ENCODE measurements at places on chromosomes 4 and X.

GRCh38 chr4:73404042-73404441, at the start of gene ALB:
ALB (plus strand) TSS chr4:73404287; CDS start chr4:73404328, 41 bp downstream.
- no peak for DNase-seq

DNA sequence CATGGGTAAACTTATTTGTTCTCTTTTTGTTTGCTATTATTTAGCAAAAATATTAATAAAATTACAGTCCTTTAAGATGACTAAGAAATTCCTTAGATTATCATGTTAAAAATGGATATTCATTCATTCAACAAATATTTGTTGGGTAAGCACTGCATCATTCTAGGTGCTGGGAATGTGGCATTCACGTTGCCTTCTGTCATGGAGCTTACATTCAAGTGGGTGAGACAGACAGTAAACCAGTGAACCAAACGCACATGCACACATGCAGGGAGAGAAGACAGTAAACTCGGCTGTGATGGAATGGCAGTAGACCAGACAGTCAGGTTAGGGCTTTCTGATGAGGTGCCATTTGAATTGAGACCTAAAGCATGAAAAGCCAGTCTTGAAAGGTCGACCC, 91.8 kb downstream of the STOX2 start:
- no peak for DNase-seq

GRCh38 chr4:65911720-65912119, 241.4 kb upstream of the EPHA5 start:
- no peak for DNase-seq

GRCh38 chr4:38491854-38492478, 172.0 kb upstream of the KLF3 start:
- no peak for DNase-seq

DNA sequence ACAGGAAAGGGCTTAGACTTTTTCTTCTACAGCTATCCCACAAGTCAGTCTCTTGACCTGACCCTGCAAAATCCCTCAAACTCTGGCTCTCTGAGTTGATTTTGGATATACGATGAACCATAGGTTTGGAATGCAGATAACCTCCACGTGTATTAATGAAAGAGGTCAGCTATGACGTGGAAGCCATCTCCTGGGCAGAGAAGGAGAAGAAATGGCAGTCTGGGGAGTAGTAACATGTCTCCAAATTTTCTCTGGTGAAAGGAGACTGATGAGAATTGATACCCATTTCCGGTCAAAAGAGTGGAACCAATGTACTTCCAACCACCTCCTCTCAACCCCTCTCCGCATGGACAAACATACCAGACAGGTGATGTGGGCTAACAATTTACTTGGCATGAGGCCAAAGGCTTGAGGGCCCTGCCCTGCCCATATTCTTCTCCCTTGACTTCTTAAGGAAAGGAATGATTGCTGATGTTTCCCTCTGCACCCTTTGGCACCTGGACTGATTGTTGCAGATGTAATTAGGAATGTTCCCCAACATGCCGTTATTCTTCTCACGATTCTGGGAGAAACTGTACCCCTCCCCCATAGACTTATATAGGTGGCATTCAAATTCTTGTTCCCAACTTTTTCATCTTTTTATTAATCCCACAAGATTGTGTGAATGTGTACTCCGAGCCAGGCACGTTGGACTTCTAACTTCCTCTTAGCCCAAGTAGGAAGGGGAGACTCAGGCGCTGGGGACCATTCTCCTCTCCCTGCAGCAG, 580 bp upstream of the PLS3 start:
- DNase-seq = no peak

DNA sequence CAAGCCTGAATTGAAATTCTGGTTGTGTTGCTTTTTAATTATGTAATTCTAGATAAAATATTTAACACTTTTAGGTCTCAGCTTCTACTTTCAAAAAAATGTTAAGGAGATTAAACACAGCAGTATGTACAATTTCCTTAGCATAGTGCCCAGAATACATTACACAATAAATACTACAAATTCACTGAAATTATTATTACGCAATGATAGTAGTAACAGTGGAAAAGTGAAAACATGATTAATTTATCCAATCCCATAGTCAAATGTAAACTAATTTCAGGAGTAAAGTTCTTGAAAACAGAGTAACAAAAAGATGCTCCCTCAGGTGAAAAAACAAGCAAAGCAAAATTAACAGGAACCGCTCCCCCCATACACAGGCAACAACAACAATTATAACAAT, 1915.4 kb downstream of the STIM2 start:
- DNase-seq = no peak

- no peak for DNase-seq
Observed at GRCh38 chr4:92120810-92121498, 182.8 kb upstream of the GRID2 start.

- DNase-seq = no peak
Observed at GRCh38 chr4:24781999-24782745, 13.2 kb upstream of the SOD3 start.

DNA sequence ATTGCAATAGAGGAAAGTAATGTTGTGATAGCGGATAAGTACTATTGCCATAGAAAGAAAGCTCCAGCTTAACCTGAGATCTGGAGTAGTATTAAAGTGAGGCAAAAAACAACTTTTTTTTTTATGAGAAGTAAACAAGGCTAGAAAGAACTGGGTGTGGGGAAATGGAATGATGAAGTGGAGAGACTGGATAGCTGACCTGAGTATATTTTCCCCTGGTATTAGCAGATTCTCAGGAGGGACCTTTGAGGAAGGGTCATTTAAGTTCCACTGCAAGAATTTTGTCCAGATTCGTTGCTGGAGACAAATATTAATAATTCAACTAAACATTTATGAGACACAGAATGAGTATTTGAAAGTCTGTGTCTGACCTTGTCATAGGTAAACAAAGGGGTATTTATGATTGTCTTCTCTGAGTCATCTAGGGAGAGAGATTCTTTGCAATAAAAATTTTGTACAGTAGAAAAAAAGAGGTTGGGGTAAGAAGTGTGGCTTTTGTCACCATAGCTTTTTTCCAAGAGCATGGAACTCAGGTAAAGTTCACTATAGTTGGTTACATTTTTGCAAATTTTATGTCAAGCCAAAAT, 2095.9 kb downstream of the ARAP2 start:
- no peak for DNase-seq

DNA sequence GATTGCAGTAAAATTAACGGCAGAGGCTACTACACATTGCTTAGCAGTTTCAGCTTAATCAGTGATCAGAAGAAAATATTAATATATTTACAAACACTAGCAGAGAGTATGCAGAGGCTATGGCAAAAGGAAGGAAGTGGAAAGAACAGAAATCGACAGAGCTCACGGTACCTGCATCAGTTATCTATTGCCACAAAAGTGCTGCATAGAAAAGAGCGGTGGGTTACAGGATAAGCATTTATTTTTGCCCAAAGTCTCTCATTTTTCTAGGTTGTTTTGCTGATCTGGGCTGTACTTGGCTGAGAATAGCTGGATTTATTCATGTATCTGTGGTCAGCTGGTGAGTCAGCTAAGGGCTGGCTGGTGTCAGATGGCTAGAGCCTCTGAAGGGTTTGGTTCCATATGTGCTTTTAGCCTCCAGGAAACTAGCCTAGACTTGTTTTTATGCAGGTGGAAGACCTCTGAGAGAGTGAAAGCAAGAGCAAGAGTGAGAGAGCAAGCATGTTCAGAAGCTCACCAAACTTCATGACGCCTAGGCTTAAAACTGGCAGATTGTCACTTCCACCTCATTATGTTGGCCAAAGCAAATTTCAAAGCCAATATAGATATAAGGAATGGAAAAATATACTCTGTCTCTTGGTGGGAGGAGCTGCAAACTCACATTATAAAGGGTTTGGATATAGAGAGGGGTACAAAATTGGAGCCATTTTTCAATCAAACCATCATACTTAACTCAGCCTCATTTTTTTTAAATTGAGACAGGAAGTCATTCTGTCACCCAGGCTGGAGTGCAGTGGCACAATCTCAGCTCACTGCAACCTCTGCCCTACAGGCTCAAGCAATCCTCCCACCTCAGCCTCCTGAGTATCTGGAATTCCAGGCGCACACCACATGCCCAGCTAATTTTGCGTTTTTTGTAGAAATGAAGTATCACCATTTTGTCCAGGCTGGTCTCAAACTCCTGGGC, 153.2 kb upstream of the RPL34 start:
- DNase-seq = no peak

DNA sequence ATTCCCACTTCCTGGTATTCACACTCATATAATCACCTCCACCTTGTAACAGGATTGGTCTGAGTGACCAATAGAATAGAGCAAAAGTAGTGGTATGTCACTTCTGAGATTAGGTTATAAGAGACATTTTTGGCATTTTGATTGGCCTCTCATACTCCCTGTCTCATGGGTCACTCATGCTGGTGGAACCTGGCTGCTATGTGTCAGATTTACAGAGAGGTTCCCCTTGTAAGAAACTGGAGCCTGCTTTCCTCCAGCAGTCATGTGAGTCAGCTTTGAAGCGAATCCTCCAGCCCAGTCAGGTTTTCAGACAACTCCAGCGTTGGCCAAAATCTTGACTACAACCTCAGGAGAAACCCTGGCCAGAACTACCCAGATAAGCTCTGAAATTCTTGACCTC, 2.6 kb upstream of the OTUD4 start:
- no peak for DNase-seq

DNA sequence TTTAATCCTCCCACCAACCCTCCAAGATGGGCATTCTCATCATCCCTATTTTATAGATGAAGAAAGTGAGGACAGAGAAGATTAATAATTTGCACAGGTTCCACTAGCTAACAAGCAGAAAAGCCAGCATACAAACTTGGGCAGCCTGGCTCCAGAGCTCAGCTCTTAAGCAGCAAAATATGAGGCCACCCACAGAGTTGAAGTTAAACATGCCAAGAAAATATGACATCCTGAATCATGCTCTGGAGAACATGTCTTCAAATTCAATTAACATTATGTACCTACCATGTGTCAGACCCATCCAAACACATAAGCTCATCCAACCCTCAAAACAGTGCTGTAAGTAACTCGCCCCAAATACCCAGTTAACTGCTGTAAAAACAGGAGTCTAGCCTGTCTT, 33.9 kb downstream of the USP46 start:
- no peak for DNase-seq

DNA sequence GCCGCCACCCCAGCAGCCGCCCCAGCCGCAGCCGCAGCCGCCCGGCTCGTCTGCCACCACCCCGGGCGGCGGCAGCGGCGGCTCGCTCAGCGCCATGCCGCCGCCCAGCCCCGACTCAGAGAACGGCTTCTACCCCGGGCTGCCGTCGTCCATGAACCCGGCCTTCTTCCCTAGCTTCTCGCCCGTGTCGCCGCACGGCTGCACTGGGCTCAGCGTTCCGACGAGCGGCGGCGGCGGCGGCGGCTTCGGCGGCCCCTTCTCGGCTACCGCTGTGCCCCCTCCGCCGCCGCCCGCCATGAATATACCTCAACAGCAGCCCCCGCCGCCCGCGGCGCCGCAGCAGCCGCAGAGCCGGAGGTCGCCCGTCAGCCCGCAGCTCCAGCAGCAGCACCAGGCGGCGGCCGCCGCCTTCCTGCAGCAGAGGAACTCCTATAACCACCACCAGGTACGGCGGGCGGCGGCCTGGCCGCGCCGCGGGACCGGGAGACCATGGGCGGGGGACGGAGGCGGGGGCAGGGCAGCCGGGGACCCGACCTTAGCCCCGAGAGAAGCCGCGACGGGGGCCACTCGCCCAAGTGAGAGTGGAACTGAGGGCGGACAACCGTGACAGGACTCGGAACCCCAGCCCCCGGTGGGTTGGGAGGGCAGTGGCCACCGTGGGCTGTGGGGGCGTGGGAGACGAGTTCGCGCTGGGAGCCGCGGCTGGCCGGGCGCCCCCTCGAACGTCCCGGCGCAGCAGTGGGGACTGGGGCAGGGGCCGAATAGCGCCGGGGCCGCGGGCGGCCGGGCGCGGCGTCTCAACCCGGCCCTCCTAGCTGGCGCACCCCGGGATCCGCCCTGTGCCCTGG, 1.8 kb downstream of the CPEB2 start:
- no peak for DNase-seq

GRCh38 chrX:40282946-40283660, 185.3 kb upstream of the BCOR start:
- DNase-seq = no peak

GRCh38 chr4:25896776-25897539, 17.1 kb upstream of the SMIM20 start:
- DNase-seq = no peak

- DNase-seq = no peak
Observed at GRCh38 chrX:107290019-107290418, 83.6 kb downstream of the DNAAF6 start.

GRCh38 chr4:84631573-84631972, 48.6 kb downstream of the CDS1 start:
- no peak for DNase-seq

- DNase-seq = no peak
Observed at GRCh38 chrX:27549688-27550087, 40.5 kb upstream of the DCAF8L2 start.

GRCh38 chr4:81164126-81164525, 50.9 kb downstream of the PRKG2 start:
- no peak for DNase-seq

DNA sequence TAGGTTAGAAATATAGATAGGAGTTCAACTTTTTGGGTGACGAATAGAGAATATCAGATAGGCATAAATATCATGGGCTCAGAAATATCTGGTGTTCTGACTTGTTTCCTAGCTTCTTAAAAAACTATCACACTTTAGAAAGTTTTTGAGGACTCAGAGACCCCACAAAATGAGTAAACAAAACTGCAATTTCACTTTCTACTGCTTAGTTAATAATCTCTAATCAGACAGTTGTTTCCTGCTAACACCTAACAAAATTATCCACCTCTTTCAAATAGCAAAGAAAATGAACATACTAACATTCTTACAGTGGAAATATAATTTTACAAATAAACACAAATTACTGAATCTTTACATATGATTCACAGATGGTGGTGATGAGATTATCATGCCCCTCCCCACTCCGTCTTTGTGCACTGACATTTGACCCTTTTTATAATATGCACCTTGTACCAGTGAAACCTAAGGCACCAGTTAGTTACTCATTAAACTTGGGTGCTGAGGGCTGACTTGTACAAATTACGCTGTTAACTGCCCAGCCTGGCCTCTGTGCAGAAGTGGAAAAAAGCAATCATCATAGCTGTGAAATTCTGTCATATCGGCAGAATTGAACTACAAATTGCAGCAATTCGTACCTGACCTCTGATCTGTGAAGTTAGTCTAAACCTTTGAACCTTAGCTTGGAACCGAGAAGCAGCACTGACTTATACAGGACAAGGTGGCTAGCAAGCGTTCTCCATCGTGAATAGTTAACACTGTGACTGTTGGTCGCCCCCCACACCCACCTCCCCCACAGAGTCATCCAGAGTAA, 138.7 kb downstream of the CHRNA9 start:
- DNase-seq = no peak

- DNase-seq = no peak
Observed at GRCh38 chrX:19839770-19840254, 47.6 kb downstream of the SH3KBP1 start.

GRCh38 chrX:10168226-10168625, 11.5 kb downstream of the CLCN4 start:
- no peak for DNase-seq

Measured in esophagus squamous epithelium (tissue), 5 donors.